ENCODE measurements at places on chromosomes 11 and 22.

DNA sequence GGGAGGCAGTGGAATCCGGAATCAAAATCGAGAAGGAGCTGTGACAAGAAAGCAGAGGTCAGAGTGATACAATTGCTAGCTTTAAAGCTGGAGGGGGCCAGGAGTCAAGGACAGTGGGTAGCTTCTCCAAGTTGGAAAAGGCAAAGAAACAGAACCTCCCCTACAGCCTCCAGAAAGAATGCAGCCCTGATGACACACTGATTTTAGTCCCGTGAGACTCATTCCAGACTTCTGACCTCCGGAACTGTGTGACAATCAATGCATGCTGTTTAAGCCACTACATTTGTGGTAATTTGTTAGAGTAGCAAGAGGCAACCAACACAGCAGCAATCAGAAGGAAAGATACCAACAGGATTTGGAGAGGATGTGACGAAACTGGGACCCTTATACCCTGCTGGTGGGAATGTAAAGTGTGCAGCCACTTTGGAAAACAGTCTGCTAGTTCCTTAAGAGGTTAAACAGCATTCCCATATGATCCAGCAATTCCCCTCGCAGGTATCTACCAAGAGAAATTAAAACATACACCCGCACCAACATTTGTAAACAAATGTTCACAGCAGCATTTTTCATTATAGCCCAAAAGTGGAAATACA is 66.7 kb downstream of the DSCAML1 start:
- DNase-seq: no peak

GRCh38 chr11:63719001-63719400 is 37.7 kb downstream of the RTN3 start:
- no peak for DNase-seq

DNA sequence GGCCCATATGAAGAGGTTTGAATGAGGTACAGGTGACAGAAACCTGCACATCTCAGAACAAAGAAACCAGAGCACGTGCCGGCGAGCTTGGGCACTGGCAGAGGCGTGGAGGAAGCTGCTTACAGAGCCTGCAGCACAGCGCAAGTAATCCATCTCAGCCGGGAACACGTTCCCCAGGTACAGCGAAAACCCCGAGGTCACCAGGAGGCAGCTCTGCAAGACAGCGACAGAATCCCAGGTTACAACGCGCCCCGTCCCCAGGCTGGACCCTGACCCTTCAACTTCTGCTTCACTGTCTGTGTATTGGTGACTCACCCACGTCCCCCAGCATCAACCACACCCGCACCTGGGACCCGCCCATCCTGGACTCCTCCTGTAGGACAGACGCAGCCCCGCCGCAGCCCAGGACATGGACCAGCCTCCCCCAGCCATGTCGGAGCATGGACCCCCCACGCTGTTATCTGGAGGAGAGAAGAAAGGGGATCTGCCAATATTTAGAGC is 2.2 kb downstream of the MLC1 start:
- no peak for DNase-seq

DNA sequence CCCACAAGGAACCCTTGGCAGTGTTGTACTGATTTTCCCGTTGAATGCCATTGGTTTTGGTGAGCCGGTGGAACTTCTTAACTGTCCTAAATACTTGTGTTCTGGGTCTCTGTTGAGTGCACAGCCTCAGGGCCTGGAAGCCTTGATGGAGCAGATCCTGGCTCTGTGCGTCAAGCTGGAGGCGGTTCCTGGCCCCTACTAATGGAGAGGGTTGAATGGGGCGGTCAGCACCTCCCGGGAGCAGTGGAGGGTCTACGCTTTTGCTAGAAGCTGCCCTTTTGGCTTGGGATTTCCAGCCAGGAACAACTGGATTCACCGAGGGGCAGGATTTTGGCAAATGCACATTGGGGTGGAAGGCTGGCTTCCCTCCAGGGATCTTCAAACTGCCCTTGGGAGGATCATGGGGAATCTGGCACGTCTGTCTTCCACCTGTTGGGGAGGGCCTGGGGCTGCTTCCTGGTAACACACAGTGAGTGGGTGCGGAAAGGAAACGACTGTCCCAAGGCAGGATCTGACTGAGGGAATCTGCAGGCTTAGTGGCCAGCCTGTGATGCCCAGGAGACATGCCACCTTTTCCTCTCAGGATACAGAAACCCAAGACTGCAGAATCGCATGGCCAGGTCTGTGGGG is 6.9 kb upstream of the OSBPL5 start:
- DNase-seq: no peak

GRCh38 chr22:26383968-26384556 is 45.0 kb upstream of the ASPHD2 start:
- no peak for DNase-seq

DNA sequence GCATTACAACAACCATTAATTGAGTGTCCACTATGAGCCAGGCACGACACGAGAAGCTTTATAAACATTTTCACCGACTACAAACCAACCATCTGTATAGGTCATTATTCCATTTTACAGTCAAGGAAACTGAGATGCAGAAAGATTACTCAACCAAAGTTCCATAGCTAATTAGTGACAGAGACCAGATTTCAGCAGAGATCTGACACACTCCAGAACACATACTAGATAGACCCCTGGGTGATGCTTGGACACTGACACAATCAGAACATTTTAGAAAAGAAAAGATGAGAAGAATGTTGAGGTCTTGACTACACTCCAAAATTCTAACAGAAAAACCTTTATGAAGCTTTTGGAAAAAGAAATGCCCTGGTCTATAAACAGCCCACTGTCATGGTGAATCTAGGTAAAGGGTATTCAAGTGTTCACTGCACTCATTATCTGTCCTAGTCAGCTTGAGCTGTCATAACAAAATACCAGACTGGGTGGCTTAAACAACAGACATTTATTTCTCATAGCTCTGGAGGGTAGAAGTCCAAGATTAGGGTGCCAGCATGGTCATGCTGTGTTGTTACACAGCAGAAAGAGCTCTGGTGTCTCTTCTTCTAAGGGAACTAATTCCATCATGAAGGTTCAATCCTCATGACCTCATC is 89.0 kb downstream of the RELT start:
- DNase-seq: no peak

- DNase-seq: no peak
Measured at GRCh38 chr11:65243797-65244196, 18.0 kb upstream of the POLA2 start.

- DNase-seq: no peak
Measured at GRCh38 chr11:96284917-96285316, 58.1 kb downstream of the MAML2 start.

GRCh38 chr22:30878516-30879414 is 89.8 kb downstream of the MORC2 start:
- DNase-seq: no peak

GRCh38 chr22:45968751-45969413 is 8.1 kb downstream of the WNT7B start:
- DNase-seq: no peak

DNA sequence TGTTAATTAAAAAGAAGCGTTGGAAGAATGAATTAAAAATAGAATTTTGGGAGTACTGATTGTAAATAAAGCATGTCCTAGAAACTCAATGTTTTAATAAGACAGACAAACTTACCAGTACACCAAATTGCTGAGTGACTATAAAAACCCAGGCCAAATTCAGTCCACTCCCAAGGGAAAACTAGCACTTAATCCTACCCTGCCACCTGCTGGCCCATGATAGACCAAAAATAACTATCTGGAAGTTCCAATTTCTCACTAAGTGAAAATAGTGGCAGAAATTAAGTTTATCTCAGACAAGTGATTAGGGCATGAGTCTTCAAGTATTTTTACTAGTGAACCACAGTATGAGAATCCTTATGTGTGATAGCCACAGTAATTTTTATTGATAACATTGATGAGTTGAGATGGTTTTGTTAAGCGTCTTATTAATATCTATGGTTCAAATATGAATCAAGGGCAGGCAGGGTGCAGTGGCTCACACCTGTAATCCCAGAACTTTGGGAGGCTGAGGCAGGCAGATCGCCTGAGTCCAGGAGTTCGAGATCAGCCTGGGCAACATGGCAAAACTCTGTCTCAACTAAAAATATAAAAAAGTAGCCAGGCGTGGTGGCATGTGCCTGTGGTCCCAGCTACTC is 9.8 kb upstream of the DDX10 start:
- DNase-seq: no peak

DNA sequence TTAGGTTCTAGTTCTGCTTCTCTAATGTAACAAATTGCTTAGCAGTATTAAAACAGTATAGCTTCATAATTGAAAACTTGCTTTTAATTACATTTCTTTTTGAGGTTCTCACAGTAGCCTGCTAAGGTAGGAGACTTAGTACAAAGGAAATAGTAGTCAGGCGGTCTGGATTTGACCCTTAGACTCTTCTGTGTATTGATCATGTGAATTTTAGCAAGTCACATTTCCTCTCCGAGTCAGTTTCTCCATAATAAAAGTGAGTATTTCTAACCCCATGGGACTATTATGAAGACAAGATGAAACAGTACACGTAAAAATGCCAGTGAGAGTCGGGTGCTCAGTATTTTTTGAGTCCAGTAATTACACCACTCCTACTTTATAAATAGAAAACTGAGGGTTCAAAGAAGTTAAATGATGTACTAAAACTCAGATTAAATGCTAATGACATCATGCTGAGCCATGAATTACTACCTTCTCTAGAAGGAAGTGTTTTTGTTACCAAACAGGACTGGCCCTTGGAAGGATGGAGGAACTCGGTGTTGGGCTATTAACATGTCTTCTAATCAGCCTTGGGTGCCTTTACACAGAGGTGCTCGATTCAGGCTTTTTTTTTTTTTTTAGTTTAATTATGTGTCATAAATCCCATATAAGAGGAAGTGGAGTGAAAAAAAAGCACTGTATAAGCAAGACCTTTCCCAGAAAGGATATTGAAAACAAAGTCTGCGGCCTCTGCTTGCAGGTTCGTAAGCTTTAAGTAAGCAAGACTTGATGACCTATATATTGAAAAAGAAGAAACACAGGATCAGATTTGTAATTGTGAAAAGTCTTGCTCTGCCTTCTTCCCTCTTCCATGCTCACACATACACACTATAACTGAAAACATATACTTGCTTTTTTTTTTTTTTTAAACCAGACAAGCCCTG is 109.0 kb downstream of the EMSY start:
- no peak for DNase-seq

DNA sequence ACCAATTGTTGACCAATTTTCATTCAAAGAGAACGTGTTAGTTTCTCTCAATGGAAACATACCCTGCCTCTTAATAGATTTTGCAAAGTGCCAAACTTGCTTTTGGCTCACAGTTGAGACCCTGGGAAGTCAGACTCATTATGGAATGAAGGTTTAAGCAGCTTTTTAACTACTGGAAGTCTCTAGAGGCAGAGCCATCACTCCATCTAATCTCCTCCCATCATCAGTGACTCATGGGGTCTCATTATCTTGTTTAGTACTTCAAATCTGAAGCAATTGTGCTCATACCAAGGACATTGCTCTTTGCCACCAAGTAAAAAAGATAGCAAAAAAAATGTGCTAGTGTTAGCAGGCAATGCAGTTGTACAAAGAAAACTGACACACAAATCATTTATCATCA is 537.1 kb upstream of the LRRC4C start:
- DNase-seq: no peak

DNA sequence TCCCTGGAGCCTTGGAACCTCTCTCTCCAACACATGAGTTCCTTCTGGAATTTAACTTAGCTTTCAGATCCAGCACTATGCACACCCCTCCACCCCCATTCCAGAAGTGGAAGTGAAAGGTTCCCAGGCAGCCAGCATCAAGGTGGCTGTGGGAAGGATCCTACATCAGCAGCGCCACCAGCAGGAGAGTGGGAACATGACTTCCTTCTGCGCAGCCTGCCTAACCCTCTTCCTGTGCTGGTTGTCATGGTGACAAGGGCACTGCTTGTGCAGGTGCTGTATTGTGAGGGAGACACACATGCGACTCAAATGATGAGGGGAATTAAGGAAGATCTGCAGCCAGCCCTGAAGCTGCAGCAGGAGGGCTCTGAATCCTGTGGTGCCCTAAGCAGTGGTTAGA is 904.5 kb upstream of the API5 start:
- DNase-seq: no peak

DNA sequence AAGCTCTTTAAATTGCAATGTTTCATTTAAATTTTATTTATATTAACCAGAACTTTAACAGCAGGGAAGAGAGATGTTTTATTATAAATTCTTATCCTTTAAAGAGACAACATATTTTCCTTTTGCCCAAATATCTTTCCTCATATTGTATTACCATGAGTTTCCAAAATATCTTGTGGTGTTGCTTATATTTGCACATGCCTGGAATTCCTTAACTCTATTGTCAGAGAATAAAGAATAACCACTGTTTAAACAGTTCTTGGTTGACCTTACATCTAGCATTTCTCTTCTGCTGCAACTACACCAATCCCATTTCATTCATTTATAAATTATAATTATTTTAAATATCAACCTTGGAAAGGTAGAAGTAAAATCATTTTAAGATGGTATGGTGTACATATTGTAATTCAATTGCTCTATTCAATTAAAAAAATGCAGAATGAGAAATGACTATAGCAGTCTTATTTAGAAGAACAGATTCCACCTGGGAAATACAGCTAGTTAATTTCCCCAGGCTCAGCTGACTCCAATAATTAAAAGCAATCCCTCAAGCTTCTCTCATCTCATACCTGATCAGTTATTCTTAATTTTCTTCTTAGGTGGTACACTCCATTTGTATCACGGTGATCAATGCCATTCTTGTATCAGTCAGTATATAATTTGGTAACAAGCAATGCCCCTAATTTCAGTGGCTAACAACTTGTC is 923.3 kb downstream of the KCNA4 start:
- no peak for DNase-seq

GRCh38 chr11:126418887-126419286 is 63.4 kb downstream of the ST3GAL4 start:
- no peak for DNase-seq

- DNase-seq: no peak
Measured at GRCh38 chr22:25976356-25976755, 192.9 kb upstream of the SEZ6L start.
